Testis (tissue), 5 donors: ENCODE measurements at places on chromosomes 11 and 22. TPM values are rescaled to one million over a fixed set of nuclear protein-coding genes. Genes with fewer than 3 reads are reported as not detected.

DNA sequence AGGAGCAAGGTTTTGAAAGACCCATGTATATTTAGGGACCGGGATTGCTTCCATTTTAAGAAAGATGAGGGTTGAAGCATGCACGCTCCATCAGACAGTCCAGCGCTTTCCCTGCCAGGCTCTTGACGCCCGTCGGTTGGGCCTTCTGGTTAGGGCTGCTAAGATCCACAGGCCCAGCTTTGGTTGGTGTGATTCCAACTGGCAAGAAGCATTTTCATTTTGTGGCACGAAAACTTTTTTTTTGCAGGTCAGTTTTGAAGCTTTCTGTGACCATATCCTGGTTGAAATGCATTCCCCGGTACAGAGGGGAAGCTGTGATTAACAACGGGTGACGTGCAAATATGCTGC, 34.3 kb upstream of the MPPED1 start:
- no peaks in the 10 kb centered on the region for H3K36me3 ChIP-seq
- no peak for DNase-seq
- no peaks in the 10 kb centered on the region for H3K27me3 ChIP-seq
- H3K4me1 ChIP-seq = peaks cover 21% of the 10 kb centered on the region
- peak overlapping the region; percentile 17 for H3K27ac ChIP-seq

DNA sequence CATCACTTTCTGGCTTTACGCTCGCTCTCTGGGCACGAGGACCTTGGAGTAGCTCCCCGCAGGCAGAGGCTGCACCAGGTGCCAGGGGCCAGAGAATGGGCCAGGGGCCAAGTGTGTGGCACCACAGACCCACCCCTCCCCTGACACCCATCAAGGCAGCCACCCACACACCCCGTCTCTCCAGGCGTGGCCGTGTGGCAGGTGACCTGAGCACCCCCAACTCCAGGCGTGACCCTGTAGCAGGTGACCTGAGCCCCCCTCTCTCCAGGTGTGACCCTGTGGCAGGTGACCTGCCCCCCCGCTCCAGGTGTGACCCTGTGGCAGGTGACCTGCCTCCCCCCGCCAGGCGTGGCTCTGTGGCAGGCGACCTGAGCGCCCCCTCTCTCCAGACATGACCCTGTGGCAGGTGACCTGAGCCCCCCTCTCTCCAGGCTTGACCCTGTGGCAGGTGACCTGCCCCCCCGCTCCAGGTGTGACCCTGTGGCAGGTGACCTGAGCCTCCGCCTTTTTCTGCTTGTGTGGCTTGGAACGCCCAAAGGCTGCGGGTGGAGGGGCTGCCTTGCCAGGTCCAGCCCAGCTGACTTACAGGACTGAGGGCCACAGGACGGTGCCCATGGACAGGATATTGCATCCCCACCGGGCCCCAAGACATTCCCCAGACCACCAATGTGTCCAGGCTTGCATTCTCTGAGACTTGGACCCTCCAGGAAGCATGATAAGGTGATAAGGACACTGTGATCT, 667.2 kb downstream of the BRD1 start:
- H3K4me3 ChIP-seq = no peak overlapping the region
- no peaks in the 10 kb centered on the region for H3K36me3 ChIP-seq
- H3K27ac ChIP-seq = no peak overlapping the region
- H3K4me1 ChIP-seq = no peaks in the 10 kb centered on the region
- DNase-seq = no peak

GRCh38 chr22:31748490-31748889, 1.4 kb downstream of the PRR14L start:
- H3K27ac ChIP-seq = no peak overlapping the region
- DNase-seq = no peak
- no peak overlapping the region for H3K4me3 ChIP-seq
- peaks cover 34% of the 10 kb centered on the region for H3K4me1 ChIP-seq
- H3K36me3 ChIP-seq = no peaks in the 10 kb centered on the region

Gene THAP12
- total RNA-seq = 37.7 TPM

- H3K4me1 ChIP-seq = no peaks in the 10 kb centered on the region
- DNase-seq = no peak
- H3K27me3 ChIP-seq = no peaks in the 10 kb centered on the region
- no peaks in the 10 kb centered on the region for H3K36me3 ChIP-seq
Measured at GRCh38 chr11:88435415-88435814, 97.9 kb upstream of the CTSC start.

DNA sequence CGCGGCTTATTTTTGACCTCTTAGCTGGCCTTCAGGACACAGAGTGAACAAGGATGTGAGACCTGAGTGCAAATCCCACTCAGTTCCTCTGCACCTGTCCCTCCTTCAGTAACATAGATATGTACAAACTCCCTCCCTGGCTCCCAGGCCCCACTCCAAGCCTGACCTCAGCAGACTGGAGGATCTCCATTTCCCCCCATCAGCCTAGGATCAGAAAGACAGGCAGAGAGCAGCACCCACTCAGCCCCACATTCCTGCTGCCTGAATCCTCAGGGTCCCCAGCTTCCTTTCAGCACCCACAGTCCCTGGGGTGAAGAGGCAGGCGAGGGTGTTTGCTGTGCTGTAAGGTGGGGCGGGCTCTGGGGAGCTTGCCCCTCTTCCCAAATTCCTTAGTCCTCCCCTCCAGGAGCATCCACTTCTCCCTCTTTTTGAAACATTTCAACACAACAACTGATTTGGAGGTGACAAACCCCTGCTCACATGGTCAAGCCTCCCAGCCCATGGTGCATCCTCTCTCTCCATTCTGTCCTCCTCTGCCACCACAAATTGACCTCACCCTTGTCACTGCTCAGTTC, 151.1 kb downstream of the FEZ1 start:
- peaks cover 47% of the 10 kb centered on the region for H3K4me1 ChIP-seq
- no peaks in the 10 kb centered on the region for H3K36me3 ChIP-seq
- H3K27ac ChIP-seq = peak overlapping the region; percentile 73
- no peak overlapping the region for H3K4me3 ChIP-seq

GRCh38 chr11:115238791-115239190, 265.4 kb downstream of the CADM1 start:
- H3K27ac ChIP-seq = no peak overlapping the region
- no peaks in the 10 kb centered on the region for H3K27me3 ChIP-seq
- no peak overlapping the region for H3K4me3 ChIP-seq
- H3K4me1 ChIP-seq = no peaks in the 10 kb centered on the region

GRCh38 chr22:46764779-46765485, 2.5 kb downstream of the TBC1D22A start:
- peaks cover 12% of the 10 kb centered on the region for H3K4me1 ChIP-seq
- no peak overlapping the region for H3K27ac ChIP-seq
- H3K27me3 ChIP-seq = no peaks in the 10 kb centered on the region
- DNase-seq = no peak
- H3K36me3 ChIP-seq = no peaks in the 10 kb centered on the region

DNA sequence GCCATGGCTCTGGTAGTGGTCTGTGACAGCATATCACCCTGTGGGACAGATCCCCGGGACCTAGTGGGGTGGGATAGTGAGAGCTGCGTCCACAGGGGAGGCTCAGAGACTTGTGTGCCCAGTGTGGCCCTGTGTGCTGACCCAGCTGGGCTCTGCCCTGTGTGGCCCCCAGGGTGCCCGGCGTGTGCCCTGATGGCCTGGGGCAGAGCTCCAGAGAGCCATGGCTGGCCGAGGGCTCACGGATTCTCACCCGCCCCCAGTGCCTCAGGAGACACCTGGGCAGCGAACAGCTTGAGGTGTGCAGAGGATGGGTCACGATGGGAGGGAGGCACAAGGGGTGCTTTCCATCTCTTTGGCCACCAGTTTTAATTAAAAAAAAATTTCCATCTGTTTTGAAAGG, 11.8 kb downstream of the LRP5 start:
- H3K27ac ChIP-seq = no peak overlapping the region
- no peaks in the 10 kb centered on the region for H3K36me3 ChIP-seq
- H3K4me3 ChIP-seq = no peak overlapping the region
- H3K4me1 ChIP-seq = peaks cover 18% of the 10 kb centered on the region
- DNase-seq = no peak

- no peak overlapping the region for H3K27ac ChIP-seq
- H3K27me3 ChIP-seq = no peaks in the 10 kb centered on the region
- no peak for DNase-seq
- H3K36me3 ChIP-seq = no peaks in the 10 kb centered on the region
- no peaks in the 10 kb centered on the region for H3K4me1 ChIP-seq
Measured at GRCh38 chr11:28981381-28981780, 873.2 kb downstream of the METTL15 start.

DNA sequence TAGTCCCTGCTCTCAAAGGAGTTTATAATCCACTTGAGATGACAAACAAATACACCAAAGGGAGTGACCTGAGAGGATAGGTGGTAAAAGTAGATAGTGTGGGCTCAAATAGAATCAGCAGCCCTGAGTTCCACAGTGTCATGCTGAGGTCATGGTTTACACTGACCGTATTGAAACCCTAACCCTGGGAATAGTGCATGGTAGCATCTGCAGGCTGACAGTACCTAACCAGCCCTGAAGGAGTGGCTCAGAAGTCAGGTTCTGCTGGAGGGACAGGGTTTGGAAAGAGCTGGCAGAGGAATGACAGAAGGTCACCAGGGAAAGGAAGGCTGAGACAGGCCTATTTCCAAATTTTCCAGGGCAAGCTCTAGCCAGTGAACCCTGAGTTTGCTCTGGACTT, 9.2 kb upstream of the TMPRSS5 start:
- H3K27me3 ChIP-seq = no peaks in the 10 kb centered on the region
- no peaks in the 10 kb centered on the region for H3K4me1 ChIP-seq
- no peak overlapping the region for H3K27ac ChIP-seq
- no peak for DNase-seq
- no peaks in the 10 kb centered on the region for H3K36me3 ChIP-seq

GRCh38 chr11:1150116-1150515, 7.6 kb upstream of the MUC5AC start:
- no peak for DNase-seq
- H3K4me1 ChIP-seq = no peaks in the 10 kb centered on the region
- H3K27ac ChIP-seq = no peak overlapping the region
- no peaks in the 10 kb centered on the region for H3K27me3 ChIP-seq
- H3K4me3 ChIP-seq = no peak overlapping the region

Gene PKNOX2
- 7.3 TPM for total RNA-seq

- no peaks in the 10 kb centered on the region for H3K27me3 ChIP-seq
- no peak overlapping the region for H3K27ac ChIP-seq
- DNase-seq = no peak
- H3K4me3 ChIP-seq = no peak overlapping the region
- no peaks in the 10 kb centered on the region for H3K36me3 ChIP-seq
Measured at GRCh38 chr22:36204001-36204631, 2.5 kb upstream of the APOL4 start.

Gene SPCS2
- 37.0 TPM for total RNA-seq

Gene RASL10A
- total RNA-seq = 7.1 TPM

DNA sequence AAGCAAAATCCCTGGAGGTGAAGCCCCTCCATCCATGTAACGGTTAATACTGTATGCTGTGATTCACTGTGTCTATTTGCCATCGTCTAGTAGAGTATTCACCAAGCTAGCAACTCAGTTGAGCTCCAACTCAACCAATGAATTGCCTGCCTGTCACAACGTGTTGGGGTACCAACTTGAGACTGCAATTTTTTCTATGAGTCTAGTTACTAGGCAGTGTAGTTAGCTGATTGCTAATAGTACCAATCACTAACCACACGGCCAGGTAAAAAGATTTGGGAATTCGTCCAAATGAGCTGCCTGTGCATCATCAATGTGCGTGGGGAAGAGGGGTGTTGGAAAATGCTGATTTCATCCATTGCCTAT, 1.0 kb upstream of the BTG4 start:
- no peak for DNase-seq
- H3K36me3 ChIP-seq = no peaks in the 10 kb centered on the region
- peak overlapping the region; percentile 64 for H3K4me3 ChIP-seq
- H3K27me3 ChIP-seq = no peaks in the 10 kb centered on the region

Gene CALCA
- not detected for total RNA-seq

Gene SMIM35
- total RNA-seq = 0.19 TPM

DNA sequence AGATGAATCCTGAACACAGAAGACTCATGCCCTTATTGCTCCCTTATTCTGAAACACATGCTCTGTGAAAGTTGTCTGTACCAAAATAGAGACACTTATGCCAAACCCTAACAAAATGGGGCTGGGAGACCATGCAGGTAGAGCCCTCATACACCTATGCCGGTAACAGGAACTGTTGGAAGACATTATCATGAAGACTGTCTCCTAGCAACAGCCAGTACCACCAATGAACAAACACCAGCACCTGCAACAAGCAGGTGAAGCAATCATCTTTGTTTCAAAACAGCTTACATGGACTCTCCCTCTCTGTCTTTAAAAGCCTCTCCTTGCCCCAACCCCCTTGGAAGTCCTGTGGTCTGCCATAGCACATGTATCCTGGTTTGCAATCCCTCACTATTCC, 17.2 kb downstream of the SLC5A4 start:
- H3K36me3 ChIP-seq = no peaks in the 10 kb centered on the region
- no peaks in the 10 kb centered on the region for H3K27me3 ChIP-seq
- H3K27ac ChIP-seq = no peak overlapping the region
- H3K4me3 ChIP-seq = no peak overlapping the region

- H3K27me3 ChIP-seq = no peaks in the 10 kb centered on the region
- H3K36me3 ChIP-seq = no peaks in the 10 kb centered on the region
- no peaks in the 10 kb centered on the region for H3K4me1 ChIP-seq
- no peak overlapping the region for H3K27ac ChIP-seq
- no peak for DNase-seq
- H3K4me3 ChIP-seq = no peak overlapping the region
Measured at GRCh38 chr11:61194169-61194671, 9.1 kb upstream of the PGA3 start.

Gene DNAJB7
- 9.5 TPM for total RNA-seq
